Stimulated activated effector memory CD8-positive, alpha-beta T cell treated with anti-CD3 and anti-CD28 coated beads, Interleukin-12 subunit alpha, Interleukin-12 subunit beta, amount 100 ng/mL, for 72 hours (primary cell): ENCODE measurements at places on chromosomes 4 and X.

DNA sequence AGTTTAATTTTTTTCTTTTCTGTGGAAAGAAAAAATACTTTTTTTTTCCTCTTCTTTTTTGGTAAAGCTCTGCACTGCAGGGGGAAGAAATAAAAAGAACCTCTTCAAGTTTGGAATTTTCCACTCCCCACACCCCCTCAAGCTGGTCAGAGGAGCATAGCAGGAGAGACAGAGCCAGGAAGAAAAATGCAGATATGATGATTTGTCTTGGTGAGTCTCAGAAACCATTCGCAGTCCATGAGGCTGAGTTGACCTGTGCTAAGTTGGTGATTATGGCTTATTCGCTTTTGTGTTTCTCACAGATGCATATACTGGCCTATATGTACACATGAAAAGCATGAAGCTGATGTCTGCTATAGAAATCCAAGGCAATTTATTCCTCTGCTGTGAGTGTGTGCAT is 205.9 kb downstream of the LDB2 start:
- no peak for DNase-seq

DNA sequence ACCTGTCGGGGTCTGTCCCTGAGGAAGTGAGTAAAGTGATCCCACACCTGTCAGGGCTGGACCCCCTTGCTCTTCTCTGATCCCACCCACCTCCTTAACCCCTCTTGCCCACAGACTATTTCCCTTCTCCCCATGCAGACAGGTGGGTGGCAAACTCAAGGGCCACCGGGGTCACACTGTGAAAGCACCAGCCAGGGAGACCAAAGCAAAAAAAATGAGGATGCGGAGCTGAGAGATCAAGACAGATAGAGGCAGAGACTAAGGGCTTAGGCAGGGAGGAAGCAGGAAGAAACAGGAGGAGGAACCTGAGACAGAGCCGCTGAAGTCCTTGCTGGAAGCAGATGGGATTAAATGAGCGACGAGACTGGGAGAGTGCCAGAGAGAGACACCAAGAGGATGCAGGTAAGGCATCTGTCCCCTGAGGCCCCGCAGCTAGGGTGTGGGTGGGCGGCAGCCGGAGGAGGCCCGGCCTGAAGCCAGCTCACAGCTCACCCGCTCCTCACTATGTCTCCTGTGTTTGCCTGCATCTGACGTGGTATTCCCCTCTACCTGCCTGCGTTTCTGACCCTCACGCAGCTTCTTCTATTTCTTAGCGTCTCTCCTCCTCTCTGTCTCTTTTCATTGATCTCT is 7.2 kb downstream of the TIMM17B start:
- no peak for DNase-seq

GRCh38 chr4:73685052-73685451 is 55.3 kb upstream of the CXCL8 start:
- no peak for DNase-seq

DNA sequence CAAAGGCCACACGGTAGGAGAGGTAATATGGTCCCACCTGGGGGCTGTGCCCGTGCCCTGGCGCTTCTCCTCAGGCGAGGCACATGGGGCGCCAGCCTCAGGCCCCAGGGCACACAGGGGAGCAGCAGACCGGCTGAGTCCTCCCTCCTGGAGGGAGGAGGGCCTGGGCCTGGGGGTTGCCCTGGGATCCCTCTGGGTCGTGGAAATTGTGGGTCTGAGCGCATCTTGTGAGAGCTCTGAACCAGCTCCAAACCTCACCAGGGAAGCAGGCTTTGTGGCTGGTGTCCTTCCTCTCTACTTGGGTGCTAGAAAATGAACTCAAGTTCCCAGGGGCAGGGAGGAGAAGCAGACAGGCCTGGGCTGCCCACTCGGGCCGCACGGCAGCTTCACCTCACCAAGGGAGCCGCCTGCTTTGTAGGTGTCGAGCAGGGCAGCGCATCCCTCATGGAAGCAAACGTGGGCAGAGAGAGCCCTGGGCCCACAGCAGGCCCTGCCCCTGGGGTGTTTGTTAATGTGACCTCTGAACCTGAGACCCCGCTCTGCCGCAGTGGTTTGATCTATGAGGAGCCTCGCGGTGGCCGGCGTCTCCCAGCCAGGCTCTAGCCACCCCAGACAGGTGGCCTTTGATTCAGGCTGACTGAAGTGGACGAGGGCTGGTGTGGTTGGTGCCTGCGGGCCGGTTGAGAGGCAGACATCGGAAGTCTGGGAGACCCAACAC is 10.8 kb downstream of the HTRA3 start:
- no peak for DNase-seq

GRCh38 chr4:74056114-74056857 is 17.8 kb upstream of the CXCL3 start:
- no peak for DNase-seq

DNA sequence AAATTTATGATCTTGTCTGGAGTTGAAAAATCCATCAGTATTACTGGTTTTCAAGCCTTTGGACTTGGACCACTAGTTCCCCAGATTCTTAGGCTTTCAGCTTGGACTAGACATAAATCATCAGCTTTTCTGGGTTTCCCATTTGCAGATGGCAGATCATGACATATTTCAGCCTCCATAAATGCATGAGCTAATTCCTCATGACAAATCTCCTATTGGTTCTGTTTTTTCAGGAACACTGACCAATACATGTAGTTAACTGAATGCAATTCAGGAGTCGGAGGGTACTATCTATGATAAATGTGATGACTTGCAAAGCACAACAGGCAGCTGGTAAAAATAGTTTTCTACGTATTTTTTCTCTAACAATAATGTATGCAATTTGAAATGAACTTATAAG is 635.6 kb downstream of the TRAM1L1 start:
- no peak for DNase-seq

DNA sequence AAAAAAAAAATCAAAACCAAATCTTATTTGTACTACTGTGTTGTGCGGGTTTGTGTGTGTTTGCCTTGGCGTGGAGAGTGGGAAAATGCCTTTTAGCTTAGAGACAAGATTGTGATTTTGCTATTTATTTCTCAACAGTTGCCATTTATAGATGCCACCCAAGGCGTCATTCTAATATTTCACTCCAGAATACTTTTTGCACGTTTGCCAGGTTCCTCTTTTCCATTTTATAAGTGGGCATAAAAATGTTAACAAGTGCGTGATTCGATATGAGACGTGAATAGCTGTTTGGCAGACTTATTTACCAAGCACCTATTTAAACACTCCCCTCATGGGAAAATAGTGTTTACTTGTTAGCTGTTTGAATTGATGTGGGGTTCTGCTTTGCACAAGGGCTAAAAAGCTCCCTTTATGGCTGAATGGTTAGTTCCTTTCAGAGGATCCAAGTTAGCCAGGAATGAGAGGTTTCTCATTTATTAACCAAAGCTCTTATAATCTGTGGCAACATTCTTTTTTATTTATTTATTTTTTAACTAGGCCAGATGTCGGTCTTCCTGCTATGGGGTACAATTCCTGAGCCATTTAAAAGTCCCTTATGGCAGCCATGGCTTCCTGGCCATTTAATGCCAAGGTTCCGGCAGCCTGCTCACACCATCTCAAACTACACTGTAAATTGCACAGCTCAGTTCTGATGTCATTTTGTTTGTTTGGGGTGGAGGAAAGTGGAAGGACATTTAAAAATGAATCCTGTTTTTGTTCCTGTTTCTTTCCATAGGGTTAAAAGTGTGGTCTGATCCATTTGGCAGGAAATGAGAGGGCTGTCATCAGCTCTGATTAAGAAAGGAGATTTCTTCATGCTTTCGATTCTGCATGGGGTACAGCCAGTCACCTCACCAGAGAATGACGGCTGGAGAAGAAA is 14.6 kb downstream of the SMIM20 start:
- no peak for DNase-seq
